ENCODE measurements at places on chromosomes 12 and 14.

GRCh38 chr12:132558861-132559623, 51.3 kb downstream of the LRCOL1 start:
- DNase-seq: no peak

DNA sequence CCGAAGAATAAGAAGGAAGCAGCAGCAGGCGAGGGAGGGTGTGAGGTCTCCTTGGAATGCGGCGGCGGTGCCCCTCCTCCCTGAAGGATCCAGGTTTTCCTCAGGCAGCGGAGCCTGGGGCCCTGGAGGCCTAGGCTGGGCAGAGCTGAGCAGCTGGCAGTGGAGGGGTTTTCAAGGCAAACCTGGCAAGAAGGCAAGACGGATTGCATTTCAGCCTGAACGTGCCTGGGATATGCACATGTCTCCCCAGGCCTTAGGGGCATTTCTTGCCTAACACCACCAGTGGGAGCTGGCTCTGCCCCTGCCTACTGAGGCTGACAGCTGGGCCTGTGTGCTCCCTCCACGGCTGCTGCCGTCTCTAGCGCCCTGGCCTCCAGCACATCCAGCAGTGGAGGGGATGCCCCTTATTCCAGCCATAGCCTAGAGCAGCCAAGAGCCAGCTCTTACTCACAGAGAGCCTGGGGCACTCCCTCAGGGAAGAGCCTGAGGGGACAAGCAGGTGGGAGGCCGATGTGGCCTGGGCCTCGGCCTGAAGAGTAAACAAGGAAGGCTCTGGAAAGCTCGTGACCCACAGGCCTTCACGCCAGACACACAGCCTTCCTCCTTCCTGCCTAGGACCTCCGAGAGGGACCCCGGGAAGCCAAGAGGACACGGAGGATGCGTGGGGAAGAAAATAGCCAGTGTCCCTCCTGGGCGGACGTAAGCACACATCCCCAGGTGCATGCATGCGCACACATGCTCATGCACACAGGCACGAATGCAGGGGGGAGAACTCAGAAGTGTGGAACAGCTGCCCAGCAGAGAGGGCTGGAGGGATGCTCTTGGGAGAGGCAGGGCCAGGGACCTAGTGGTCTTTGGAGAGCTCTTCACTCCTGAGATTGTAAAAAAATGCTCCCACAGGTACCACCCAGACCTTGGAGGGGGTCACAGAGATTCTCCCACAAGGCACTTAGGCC, 23.0 kb upstream of the EIF2B2 start:
- no peak for DNase-seq

DNA sequence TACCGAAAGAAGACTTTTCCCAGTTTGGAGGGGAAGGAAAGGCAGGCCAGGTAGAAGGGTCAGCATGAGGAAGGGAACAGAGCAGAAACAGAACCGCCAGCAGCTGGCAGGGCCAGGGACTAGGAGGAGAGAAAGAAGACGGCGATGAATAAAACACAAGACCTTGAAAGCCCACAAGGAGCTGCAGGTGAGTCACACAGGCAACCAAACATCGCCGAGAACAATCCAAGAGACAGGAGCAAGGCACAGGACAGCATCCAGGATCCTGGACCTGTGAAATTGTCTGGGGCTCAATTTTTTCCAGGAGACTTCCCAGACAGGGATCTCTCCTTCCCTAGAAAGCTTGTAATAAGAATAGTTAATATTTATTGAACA, 47.3 kb downstream of the NUAK1 start:
- no peak for DNase-seq

DNA sequence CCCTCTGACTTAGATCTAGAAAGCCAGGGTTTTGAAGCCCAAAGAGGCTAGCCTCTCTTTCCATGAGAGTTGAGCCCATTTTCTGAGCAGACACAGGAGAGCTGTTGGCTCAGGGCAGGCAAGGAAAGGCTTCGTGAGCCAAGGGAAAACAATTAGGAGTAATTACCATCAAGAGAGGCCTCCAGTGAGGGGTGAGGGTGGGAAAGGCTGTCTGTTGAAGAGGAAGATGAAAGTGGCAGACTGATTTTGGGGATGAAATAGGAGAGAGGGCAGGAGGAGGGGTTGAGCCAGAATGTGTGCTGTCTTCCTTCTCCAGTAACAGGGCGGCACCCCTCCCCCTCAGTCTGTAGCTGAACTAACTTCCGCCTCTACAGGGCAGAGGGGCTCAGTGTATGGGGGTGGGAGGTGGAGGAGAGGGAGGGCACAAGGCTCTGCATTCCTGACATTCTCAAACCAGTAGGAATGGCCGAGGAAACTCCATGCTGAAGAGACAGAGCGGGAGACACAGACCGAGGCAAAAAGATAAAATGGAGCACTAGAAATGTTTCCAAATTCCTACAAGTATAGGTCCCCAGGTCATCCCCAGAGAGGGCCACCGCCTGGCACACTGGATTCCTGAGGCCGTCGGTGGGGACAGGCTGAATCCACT, 33.1 kb upstream of the COL2A1 start:
- no peak for DNase-seq

GRCh38 chr12:32995623-32996022, 99.0 kb upstream of the PKP2 start:
- DNase-seq: peak; percentile 33

GRCh38 chr12:122072031-122072970, 6.3 kb upstream of the MLXIP start:
- DNase-seq: peak; percentile 50

Data from HS-27A (cell line).